ENCODE measurements at places on chromosomes 1 and 21. TPM values are rescaled to one million over a fixed set of nuclear protein-coding genes. Genes with fewer than 3 reads are reported as not detected.

DNA sequence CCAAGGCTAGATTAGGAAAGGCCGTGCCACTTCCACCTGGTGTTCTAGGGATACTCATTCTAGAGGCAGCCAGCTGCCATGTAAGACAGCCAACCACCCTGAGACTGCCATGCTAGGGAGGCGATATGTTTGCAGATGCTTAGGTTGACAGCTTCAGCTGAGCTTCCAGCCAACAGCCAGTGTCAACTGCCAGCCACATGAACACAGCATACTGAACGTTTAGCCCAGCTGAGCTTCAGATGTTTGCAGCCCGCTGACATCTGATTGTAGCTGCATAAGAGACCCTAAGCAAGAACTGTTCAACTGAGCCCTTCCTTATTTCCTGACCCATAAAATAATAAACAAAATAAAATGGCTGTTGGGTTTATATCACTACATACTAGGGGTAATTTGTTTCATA, 5.0 kb upstream of the KCNC4 start:
- H3K27ac ChIP-seq = no peak overlapping the region
- no peaks in the 10 kb centered on the region for H3K27me3 ChIP-seq
- H3K36me3 ChIP-seq = no peaks in the 10 kb centered on the region

DNA sequence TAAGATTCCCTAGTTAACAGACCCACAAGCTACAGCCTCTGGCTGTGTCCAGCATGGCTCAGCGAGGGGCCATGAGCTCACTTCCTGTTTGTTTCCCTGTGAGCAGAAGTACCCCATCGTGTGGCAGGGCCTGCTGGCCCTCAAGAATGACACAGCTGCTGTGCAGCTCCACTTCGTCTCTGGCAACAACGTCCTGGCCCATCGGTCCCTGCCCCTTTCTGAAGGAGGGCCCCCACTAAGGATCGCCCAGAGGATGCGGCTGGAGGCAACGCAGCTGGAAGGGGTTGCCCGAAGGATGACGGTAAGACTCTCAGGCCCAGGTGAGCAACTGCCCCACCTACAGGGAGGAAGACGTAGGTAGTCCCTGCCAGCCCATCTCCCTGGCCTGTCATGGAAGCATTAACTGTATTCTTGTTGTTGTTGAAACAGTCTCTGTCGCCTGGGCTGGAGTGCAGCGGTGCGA, 38.2 kb downstream of the ZBTB17 start:
- peaks cover 27% of the 10 kb centered on the region for H3K4me1 ChIP-seq
- H3K36me3 ChIP-seq = peaks cover 19% of the 10 kb centered on the region
- no peak for DNase-seq
- no peak overlapping the region for H3K4me3 ChIP-seq
- H3K27me3 ChIP-seq = no peaks in the 10 kb centered on the region
- H3K27ac ChIP-seq = no peak overlapping the region

DNA sequence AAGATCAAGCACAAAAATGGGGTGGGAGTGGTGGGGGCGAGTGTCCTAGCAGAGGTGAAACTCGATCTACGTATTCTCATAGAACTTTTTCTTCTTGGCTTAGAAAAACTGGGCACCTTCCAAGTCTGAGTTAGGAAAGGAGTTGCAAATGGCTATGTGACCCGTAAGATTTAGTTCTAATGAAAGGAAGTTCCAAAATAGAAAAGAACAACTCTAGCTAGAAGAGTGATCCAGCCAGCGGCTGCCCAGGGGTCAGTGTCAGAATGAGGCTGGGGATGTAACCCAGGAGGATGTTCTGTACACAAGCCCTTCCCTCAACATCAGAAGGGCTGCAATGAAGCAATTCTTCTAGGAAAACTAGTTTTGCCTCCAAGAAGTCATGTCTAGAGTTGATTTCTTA, 5.2 kb downstream of the MTARC1 start:
- H3K27me3 ChIP-seq = no peaks in the 10 kb centered on the region
- H3K27ac ChIP-seq = peak overlapping the region; percentile 51
- H3K4me3 ChIP-seq = no peak overlapping the region
- no peaks in the 10 kb centered on the region for H3K36me3 ChIP-seq

DNA sequence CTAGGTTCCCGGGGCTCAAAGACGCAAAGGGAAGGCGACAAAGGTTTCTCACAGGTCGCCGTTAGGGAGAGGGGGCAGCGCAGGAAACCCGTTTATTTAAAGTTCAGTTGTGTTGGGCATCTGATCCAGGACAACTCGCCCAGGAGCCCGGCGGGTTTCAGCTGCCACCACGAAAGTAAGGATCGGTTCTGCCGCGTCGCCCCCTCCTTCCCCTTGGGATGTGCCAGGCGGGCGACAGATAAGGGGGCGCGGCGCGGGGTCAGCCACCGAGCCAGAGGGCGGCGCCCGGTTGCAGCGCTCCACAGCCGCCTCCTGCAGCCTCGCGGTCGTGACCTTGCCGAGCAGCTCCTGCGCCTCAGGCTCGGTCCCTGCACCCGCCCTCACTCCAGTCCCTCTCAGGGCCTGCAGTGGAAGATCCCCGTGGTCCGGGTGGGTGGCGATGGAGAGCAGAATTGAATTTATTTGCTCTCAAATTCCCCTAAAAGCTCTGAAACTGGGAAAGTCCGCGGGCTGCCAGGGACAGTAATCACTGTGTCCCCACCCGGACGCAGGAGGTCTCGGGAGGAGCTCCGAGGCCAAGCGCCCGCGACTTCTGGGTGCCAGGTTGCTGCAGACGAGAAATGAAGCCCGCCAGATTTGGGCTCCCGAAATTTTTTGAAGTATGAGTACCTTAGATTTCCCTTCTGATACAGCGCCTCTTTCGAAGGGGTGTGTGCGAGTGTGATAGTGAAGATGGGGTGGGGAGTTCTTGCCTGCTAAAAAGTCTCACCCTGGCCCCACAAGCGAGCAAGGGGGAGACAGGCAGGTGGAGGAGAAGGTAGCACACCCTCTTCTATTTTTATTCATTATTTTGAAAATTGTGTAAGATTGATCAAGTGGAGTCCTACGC, 28.4 kb upstream of the NFIA start:
- H3K36me3 ChIP-seq = no peaks in the 10 kb centered on the region
- peak; percentile 43 for DNase-seq
- H3K4me1 ChIP-seq = peaks cover 65% of the 10 kb centered on the region
- peak overlapping the region; percentile 20 for H3K4me3 ChIP-seq
- no peaks in the 10 kb centered on the region for H3K27me3 ChIP-seq

Gene TSTD1
- total RNA-seq = 113 TPM

DNA sequence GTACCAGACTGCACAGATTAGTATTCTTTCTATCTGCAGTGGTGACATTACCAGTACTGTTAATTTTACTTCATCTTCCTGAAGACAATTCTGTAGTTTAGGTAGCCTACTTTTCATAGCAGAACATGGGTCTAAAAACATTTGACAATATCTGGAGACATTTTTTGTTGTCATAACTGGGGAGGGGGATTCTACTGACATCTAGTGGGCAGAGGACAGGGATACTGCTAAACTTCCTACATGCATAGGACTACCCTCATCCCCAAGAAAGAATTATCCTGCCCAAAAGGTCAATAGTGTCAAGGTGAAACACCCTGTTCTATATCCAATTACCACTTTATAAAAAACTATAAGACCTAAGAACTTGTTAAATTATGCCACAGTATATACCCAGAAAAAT, 3.4 kb upstream of the ARHGAP29 start:
- H3K36me3 ChIP-seq = no peaks in the 10 kb centered on the region
- H3K4me1 ChIP-seq = peaks cover 3% of the 10 kb centered on the region
- no peak for DNase-seq
- no peak overlapping the region for H3K4me3 ChIP-seq
- no peak overlapping the region for H3K27ac ChIP-seq

DNA sequence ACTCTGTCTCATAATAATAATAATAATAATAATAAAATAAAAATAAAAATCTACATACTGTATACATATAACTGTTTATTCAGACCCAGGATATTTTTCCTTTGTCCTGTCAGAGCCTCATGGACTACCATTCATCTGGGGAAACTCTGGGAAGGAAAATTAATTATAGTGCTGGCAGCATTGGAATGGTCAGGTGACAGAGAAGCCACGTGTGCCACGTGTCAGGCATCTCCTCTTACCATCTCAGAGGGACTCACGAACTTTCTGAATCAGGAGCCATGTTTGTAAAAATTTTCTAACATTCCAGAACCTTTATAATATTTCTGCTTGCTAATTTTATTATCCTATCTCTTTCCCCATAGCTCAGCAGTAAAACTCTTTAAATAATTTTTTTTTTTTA, 97.8 kb upstream of the HNRNPU start:
- no peak overlapping the region for H3K27ac ChIP-seq
- H3K4me3 ChIP-seq = no peak overlapping the region
- no peaks in the 10 kb centered on the region for H3K36me3 ChIP-seq
- H3K4me1 ChIP-seq = peaks cover 22% of the 10 kb centered on the region
- H3K27me3 ChIP-seq = no peaks in the 10 kb centered on the region

GRCh38 chr1:55990007-55990406, 589.4 kb downstream of the PLPP3 start:
- H3K4me3 ChIP-seq = no peak overlapping the region
- no peaks in the 10 kb centered on the region for H3K27me3 ChIP-seq
- no peaks in the 10 kb centered on the region for H3K4me1 ChIP-seq
- DNase-seq = no peak

GRCh38 chr1:207740207-207740606, 11.6 kb upstream of the CD46 start:
- H3K4me3 ChIP-seq = no peak overlapping the region
- H3K27ac ChIP-seq = no peak overlapping the region
- no peak for DNase-seq
- no peaks in the 10 kb centered on the region for H3K36me3 ChIP-seq

Gene CD84
- total RNA-seq = 19.4 TPM

Gene MCOLN2
- 7.1 TPM for total RNA-seq

Gene PLCH2
- total RNA-seq = 7.3 TPM

- DNase-seq = peak; percentile 86
- H3K4me3 ChIP-seq = no peak overlapping the region
- H3K27ac ChIP-seq = peak overlapping the region; percentile 13
- H3K36me3 ChIP-seq = no peaks in the 10 kb centered on the region
- no peaks in the 10 kb centered on the region for H3K27me3 ChIP-seq
Observed at GRCh38 chr21:15638856-15639549, 90.8 kb upstream of the USP25 start.

GRCh38 chr1:246582301-246583055, 16.2 kb downstream of the CNST start:
- no peaks in the 10 kb centered on the region for H3K27me3 ChIP-seq
- no peak for DNase-seq
- H3K27ac ChIP-seq = peak overlapping the region; percentile 14
- H3K36me3 ChIP-seq = peaks cover 4% of the 10 kb centered on the region

- no peak overlapping the region for H3K4me3 ChIP-seq
- no peak overlapping the region for H3K27ac ChIP-seq
- H3K27me3 ChIP-seq = no peaks in the 10 kb centered on the region
- no peaks in the 10 kb centered on the region for H3K36me3 ChIP-seq
- H3K4me1 ChIP-seq = no peaks in the 10 kb centered on the region
Observed at GRCh38 chr1:162471290-162471853, 26.2 kb upstream of the UHMK1 start.

GRCh38 chr1:210587566-210587965, 258.9 kb downstream of the HHAT start:
- H3K27me3 ChIP-seq = no peaks in the 10 kb centered on the region
- peak; percentile 33 for DNase-seq
- H3K4me1 ChIP-seq = no peaks in the 10 kb centered on the region
- H3K4me3 ChIP-seq = no peak overlapping the region
- no peak overlapping the region for H3K27ac ChIP-seq

GRCh38 chr1:3690282-3691065, 38.2 kb downstream of the TP73 start:
- no peak overlapping the region for H3K27ac ChIP-seq
- no peaks in the 10 kb centered on the region for H3K27me3 ChIP-seq
- no peak overlapping the region for H3K4me3 ChIP-seq
- DNase-seq = no peak

DNA sequence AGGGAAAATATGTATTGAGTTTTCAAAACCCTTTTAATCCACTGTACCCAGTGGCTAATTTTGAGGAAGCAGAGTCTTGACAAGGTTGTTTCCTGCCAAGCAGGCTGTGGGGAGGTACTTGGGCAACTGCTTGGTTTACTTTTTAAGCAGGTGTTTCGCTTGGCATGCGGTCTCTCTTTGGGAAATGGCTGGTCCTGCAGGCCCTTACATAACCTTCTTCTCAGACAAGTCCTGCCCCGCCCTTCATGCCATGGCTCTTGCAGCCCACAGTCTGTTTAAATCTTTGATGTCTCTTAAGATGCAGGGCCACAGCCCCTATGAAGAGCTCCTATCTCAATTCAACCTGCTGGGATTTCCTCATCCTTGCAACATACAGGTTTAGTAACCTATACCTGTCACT, 36.0 kb upstream of the ABCD3 start:
- DNase-seq = peak; percentile 93
- H3K27me3 ChIP-seq = no peaks in the 10 kb centered on the region
- peaks cover 18% of the 10 kb centered on the region for H3K4me1 ChIP-seq
- H3K27ac ChIP-seq = no peak overlapping the region
- no peak overlapping the region for H3K4me3 ChIP-seq

- H3K4me3 ChIP-seq = no peak overlapping the region
- no peak for DNase-seq
- no peak overlapping the region for H3K27ac ChIP-seq
- H3K27me3 ChIP-seq = no peaks in the 10 kb centered on the region
- H3K4me1 ChIP-seq = no peaks in the 10 kb centered on the region
Observed at GRCh38 chr21:46483300-46484295, 24.9 kb downstream of the DIP2A start.

Gene LCE3B
- not detected for total RNA-seq

GRCh38 chr1:3617806-3618345, 6.6 kb upstream of the MEGF6 start:
- no peaks in the 10 kb centered on the region for H3K27me3 ChIP-seq
- H3K27ac ChIP-seq = no peak overlapping the region
- no peak for DNase-seq
- peaks cover 30% of the 10 kb centered on the region for H3K4me1 ChIP-seq

- H3K36me3 ChIP-seq = no peaks in the 10 kb centered on the region
- H3K4me1 ChIP-seq = peaks cover 4% of the 10 kb centered on the region
- no peaks in the 10 kb centered on the region for H3K27me3 ChIP-seq
- DNase-seq = no peak
- no peak overlapping the region for H3K27ac ChIP-seq
- H3K4me3 ChIP-seq = no peak overlapping the region
Observed at GRCh38 chr1:185441605-185442004, 124.6 kb upstream of the IVNS1ABP start.

- no peaks in the 10 kb centered on the region for H3K36me3 ChIP-seq
- no peak overlapping the region for H3K4me3 ChIP-seq
- H3K27me3 ChIP-seq = no peaks in the 10 kb centered on the region
- H3K4me1 ChIP-seq = no peaks in the 10 kb centered on the region
- no peak overlapping the region for H3K27ac ChIP-seq
- no peak for DNase-seq
Observed at GRCh38 chr1:81032973-81033425, 767.7 kb upstream of the ADGRL2 start.

GRCh38 chr1:200034761-200035396, 7.4 kb downstream of the NR5A2 start:
- peaks cover 60% of the 10 kb centered on the region for H3K27me3 ChIP-seq
- H3K36me3 ChIP-seq = no peaks in the 10 kb centered on the region
- no peak overlapping the region for H3K27ac ChIP-seq
- H3K4me3 ChIP-seq = no peak overlapping the region
- peaks cover 23% of the 10 kb centered on the region for H3K4me1 ChIP-seq

Gene SPRR2F
- not detected for total RNA-seq

Gene VTCN1
- 1.7 TPM for total RNA-seq

- peaks cover 42% of the 10 kb centered on the region for H3K4me1 ChIP-seq
- no peak overlapping the region for H3K4me3 ChIP-seq
- H3K27ac ChIP-seq = no peak overlapping the region
- no peak for DNase-seq
Observed at GRCh38 chr1:226730071-226730470, 9.0 kb downstream of the ITPKB start.

- no peak overlapping the region for H3K27ac ChIP-seq
- no peaks in the 10 kb centered on the region for H3K4me1 ChIP-seq
- no peak overlapping the region for H3K4me3 ChIP-seq
- H3K27me3 ChIP-seq = no peaks in the 10 kb centered on the region
- H3K36me3 ChIP-seq = peaks cover 90% of the 10 kb centered on the region
- no peak for DNase-seq
Observed at GRCh38 chr1:32373996-32374592, 11.8 kb downstream of the TSSK3 start.

Data from upper lobe of left lung (tissue), 6 donors.